ENCODE measurements at places on chromosomes 5 and 9. TPM values are rescaled to one million over a fixed set of nuclear protein-coding genes. Genes with fewer than 3 reads are reported as not detected.

FGF18 gene
- not detected for total RNA-seq

SNCB gene
- 2.1 TPM for total RNA-seq

SPINK7 gene
- not detected for total RNA-seq

HMCN2 gene
- 0.11 TPM for total RNA-seq

CDH9 gene
- not detected for total RNA-seq

C5 gene
- 2.9 TPM for total RNA-seq

MARCHF11 gene
- not detected for total RNA-seq

BRINP1 gene
- total RNA-seq = not detected

BARX1 gene
- total RNA-seq = not detected

CDX1 gene
- not detected for total RNA-seq
